HL-60 (cell line): ENCODE measurements at places on chromosomes 5 and 9.
A peak's percentile ranks its signal among the peaks of the same experiment; 100 is the strongest.

GRCh38 chr9:135294836-135295235 lies 184.7 kb upstream of the PPP1R26 start:
- no peak for DNase-seq

DNA sequence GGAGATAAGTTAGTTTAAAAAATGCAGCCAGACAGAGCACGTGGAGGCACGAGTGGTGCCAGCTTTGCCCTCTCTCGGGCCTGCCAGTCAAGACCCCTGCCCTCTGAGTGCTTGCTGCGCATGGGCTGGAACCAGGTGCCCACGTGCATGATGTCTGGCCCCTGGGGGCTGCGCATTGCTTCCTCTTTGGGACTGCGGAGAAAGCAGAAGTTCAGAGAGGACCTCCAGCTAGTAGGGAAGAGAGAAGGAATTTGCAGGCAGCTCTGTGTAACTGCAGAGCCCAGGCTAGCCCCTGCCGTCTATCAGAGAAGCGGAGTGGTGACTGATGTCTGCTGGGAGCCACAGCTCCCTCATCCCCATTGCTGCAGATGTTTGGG lies 9.7 kb upstream of the RNU6ATAC start:
- DNase-seq: peak; percentile 96

- no peak for DNase-seq
Observed at GRCh38 chr5:154562244-154562880, 84.3 kb upstream of the HAND1 start.

DNA sequence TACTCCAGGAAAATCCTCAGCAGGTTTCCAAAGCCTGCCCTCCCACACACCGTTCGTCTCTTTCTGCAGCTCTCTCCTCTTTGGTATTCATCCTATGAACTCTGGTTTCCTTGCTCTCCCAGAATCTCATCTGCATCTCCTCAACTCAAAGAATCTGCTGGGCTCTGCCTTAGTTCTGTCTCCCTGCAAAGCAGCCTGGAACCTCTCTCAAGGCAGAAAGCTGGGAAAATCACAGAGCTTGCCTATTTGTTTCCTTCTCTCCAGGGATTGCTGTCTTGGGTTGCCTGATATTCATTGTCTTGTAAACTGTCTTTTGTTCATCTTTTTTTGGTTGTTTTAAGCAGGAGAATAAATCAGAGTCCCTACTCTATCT lies 5.3 kb upstream of the ERAP2 start:
- no peak for DNase-seq

- no peak for DNase-seq
Observed at GRCh38 chr9:86396412-86396811, 42.2 kb upstream of the TUT7 start.

- no peak for DNase-seq
Observed at GRCh38 chr5:130708754-130709153, 456.3 kb downstream of the HINT1 start.

DNA sequence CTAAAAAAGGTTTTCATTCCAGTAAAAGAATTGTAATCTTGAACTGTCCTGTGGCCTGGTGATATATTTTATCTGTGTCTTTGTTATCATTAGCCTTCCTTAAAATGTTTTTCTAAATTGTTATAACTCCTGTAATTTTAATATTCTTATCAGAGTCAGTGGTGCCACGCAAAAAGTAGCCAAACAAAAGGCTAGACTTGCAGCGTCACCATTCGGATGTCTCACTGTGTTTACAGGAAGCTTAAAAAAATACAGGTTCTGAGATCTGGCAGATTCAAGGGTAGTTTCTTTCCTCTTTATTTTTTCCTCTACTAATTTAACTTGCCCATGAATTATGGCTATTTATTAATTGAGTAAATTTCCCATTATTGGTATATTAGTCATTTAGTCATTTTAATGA lies 362.3 kb downstream of the MAT2B start:
- DNase-seq: no peak

- DNase-seq: no peak
Observed at GRCh38 chr9:114911167-114911821, 19.1 kb downstream of the TNFSF8 start.

DNA sequence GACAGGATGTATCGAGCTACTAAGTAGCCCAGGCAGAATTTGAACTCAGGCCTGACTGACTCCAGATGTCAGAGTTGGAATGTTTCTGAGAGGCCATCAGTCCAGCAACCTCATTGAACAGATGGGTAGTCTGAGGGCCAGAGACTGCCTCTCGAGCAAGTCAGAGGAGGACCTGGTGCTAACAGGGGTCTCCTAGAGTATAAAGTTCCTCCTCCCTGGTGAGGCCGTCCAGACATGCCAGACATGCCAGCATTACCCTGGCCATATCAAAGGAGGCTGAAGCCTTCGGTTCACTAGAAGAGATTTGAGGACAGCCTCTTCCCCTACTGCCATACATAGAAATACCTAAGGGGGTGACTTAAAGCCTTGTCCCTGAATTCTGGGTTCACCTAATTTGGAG lies 81.2 kb downstream of the ZNF618 start:
- DNase-seq: no peak

GRCh38 chr9:3920604-3921582 lies 379.0 kb downstream of the GLIS3 start:
- DNase-seq: no peak

- no peak for DNase-seq
Observed at GRCh38 chr9:112860451-112860850, 30.2 kb downstream of the SLC46A2 start.

GRCh38 chr9:14939378-14939777 lies 29.1 kb upstream of the FREM1 start:
- no peak for DNase-seq

DNA sequence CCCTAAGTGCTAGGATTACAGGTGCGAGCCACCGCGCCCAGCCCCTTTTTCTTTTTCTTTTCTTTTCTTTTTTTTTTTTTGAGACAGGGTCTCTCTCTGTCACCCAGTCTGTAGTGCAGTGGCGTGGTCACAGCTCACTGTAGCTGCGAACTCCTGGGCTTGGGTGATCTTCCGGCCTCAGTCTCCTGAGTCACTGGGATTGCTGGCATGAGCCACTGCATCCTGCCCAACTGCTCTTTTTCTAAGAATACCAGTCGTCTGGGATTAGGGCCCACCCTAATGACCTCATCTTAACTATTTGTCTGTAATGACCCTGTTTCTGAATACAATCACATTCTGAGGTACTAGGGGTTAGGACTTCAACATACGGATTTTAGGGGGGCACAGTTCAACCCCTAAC lies 34.1 kb upstream of the NANS start:
- no peak for DNase-seq

DNA sequence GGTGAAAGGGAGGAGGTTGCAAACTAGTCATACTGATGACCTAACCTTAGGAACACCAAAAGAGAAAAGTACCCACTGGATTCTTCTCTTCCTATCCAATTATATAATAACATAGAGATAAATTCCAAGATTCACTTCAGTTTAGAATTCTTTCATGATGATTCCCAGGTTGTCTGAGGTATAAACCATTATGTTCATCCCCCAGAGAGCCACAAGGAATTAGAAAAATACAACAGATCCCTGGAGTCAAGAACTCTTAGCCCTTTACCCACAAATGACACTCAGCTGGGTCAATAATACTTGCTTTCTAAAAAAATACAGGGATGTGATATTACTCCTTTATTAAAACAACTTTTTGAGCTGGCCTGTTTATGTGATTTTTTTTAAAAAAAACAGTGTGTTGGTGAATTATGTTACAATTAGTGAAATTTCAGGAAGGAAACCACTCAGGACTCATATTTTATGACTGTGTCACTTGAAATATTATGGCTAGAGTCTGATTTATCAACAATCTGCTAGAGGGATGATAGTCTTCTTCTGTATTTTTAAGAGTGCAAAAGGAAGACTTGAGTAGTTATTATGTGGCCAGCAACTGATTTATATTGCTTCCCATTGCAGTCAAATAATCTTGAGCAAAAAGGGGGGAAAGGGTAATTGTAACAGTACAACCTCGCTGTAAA lies 338.2 kb downstream of the NFIB start:
- DNase-seq: no peak

- no peak for DNase-seq
Observed at GRCh38 chr9:31740705-31741104, 643.7 kb upstream of the ACO1 start.
